Cardiac fibroblast (primary cell): ENCODE measurements at places on chromosomes 5 and 9.
A peak's percentile ranks its signal among the peaks of the same experiment; 100 is the strongest.

GRCh38 chr5:64502196-64502595 lies 3.6 kb upstream of the RGS7BP start:
- DNase-seq, result no peak

DNA sequence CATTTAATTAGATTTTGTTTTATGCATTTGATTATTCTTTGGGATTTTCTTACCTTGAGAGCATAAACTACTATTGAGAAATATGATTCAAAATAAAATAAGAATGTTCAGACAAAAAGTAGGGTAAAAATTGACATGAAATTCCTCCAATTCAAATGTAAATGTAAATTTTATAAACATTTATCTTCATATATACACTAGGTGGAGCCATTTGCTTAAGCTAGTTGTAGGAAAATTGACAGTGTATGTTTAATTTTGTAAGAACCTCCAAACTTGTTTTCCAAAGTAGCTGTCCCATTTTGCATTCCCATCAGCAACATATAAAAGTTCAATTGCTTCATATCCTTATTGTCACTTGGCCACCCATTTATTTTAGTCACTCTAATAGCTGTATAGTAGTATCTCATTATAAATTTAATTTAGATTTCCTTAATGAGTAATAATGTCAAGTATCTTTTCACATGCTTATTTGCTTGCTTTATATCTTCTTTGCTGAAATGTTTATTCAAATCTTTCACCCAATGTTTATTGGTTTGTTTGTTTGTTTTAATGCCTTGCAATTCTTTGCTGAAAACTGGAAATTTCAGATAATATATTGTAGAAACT lies 37.6 kb upstream of the SLCO6A1 start:
- peak; percentile 42 for DNase-seq

- no peak for DNase-seq
Measured at GRCh38 chr9:12413986-12414385, 279.2 kb upstream of the TYRP1 start.

- no peak for DNase-seq
Measured at GRCh38 chr9:102985162-102985895, 9.8 kb upstream of the CYLC2 start.

GRCh38 chr5:352639-353611 lies 31.4 kb downstream of the AHRR start:
- DNase-seq, result no peak

DNA sequence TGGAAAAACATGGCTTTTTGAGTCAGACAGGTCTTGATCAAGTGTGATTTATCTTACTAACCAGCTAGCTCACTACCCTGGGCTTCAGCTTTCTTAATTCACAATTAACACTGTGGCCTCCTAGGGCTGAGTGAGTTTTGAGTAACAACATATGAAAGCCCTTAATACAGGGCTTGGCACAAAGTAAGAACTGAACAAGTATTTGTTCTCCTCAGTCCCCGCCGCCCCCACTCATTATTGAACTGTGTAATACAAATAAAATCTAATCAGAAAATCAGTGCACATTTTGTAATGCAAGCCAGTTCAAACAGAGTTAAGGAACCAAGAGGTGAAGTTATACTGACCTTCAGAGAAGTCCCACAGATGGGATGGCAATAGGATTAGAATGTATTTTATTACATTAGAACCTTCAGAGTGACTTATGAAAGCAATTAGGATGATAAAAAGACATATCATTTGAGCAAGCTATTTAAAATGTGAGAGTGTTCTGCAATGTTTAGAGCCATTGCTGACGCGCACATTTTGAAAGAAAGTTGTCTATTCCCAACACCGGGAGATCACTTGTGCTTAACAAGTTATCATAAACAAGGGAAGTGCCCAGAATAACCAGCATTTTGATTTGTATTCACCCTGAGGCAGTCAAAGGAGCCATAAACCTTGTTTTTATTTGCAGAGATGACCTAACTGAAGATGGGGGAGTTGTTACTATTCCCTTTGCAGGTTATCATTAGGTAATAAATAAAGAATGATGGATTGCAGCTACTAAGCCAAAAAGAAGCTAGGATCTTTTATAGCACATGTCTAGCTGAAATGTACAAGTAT lies 19.4 kb downstream of the ADAMTS16 start:
- no peak for DNase-seq
